Vagina (tissue), 2 donors: ENCODE measurements at places on chromosomes 13 and 19.

GRCh38 chr13:112688560-112689302, 1.1 kb upstream of the ATP11A start:
- no peak for DNase-seq

- no peak for DNase-seq
Observed at GRCh38 chr13:102191951-102192502, 209.8 kb downstream of the FGF14 start.

- DNase-seq = no peak
Observed at GRCh38 chr13:73715114-73715910, 418.9 kb downstream of the KLF12 start.

GRCh38 chr13:42803563-42804204, 22.3 kb downstream of the FAM216B start:
- DNase-seq = no peak

- DNase-seq = no peak
Observed at GRCh38 chr13:20489185-20489820, 36.4 kb downstream of the CRYL1 start.

- no peak for DNase-seq
Observed at GRCh38 chr13:76879203-76879882, 6.9 kb downstream of the KCTD12 start.
